ENCODE measurements at places on chromosomes 3 and 15.

DNA sequence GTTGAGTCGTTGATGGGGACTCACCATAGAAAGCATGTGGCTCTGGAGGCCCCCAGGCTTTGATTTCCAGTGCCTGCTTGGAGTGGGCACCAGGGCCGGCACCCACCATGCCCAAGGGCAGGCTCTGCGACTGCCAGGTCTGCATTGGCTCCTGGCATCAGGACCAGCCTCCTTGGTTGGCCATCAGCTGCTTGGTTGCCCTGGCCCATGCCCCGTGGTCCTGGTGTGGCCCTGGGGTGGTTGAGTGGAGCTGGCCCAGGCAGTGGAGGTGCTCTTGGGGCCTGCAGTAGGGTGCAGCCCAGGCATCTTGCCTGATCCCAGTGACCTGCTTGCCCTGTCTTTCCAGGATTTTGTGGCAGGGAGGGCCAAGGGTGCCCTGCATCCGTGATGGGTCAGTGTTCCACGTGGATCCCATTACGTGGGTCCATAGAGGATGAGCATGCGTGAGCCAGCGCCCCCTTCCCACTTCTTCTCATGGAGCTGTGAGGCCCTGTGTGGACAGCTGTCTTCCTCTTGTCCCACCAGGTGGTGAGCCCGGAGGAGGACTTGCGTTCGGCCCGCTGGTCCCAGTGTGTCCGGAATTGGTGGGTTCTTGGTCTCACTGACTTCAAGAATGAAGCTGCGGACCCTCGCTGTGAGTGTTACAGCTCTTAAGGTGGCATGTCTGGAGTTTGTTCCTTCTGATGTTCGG lies 187.0 kb downstream of the UBE3A start:
- DNase-seq = no peak

DNA sequence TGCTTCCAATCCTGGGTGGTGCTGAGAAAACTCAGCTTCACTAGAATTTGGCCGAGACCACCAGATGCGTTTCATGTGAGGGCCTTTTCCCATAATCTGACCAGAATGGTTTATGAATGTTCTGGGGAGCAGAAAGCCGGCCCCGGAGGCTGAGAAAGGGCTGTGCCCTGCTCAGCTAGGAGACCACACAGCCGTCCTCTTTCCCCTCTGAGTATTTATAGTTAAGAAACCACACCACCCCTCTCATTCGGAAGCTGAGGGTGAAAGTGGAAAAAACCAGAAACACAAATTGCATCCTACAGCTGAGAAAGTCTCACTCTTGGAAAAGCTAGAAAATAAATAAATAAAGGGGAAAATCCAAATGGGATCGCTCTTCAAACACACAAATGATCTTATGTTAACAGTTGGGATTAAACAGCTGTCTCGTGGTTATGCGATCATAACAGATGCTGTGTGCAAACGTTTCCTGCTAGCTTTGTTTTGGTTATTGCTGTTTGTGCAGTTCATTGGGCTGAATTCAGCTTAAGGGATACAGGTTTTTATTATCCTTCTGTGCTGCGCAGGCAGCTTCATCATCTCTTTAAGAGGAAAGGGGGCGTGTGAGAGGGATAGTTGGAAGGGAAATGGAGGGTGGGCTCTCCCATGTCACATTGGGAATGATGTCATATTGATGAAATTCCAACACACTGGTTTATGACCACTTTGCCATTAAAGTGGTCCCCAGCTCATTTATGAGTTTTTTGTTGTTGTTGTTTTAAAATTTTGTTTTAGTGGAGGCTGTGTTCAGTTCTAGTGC lies 1026.2 kb upstream of the NR2F2 start:
- no peak for DNase-seq

- DNase-seq = no peak
These were observed 103.5 kb downstream of the SEMA6D start for GRCh38 chr15:47820747-47821319.

GRCh38 chr15:90851940-90852339 lies 16.4 kb upstream of the FURIN start:
- DNase-seq = no peak

GRCh38 chr15:67865331-67865730 lies 25.5 kb upstream of the RNU6-1 start:
- no peak for DNase-seq

DNA sequence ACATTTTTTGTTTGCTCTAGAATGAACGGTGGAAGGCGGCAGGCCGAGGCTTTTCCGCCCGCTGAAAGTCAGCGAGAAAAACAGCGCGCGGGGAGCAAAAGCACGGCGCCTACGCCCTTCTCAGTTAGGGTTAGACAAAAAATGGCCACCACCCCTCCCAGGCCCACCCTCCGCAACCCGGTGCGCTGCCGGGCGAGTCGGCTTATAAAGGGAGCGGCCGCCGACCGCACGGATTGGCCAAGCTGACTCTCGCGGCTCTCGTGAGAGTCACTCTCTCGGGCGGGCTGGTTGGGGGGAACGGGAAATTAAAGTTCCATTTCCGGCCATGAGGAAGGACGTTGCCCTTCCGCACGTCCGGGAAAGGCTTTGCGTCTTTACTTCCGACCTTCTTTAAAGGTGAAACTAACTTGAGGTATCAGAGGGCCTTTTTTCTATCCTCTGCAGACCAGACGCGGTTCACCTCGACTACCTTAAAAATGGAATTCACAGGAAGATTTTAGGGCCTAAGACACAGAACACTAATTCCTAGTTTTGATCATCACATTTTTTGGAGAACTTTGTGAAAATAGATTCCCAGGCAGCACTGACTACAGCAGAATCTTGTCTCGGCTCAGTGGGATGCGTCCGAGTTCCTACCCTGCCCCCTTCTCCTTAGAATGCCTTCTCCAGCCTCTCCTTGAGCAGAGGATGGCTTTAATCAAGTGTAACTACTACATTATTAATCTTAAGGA lies at the start of gene TERC:
Gene TERC (minus strand): TSS at position 179 of the 731 bp plus-strand sequence.
- peak; percentile 82 for DNase-seq

- no peak for DNase-seq
These were observed 3.0 kb upstream of the CSRNP1 start for GRCh38 chr3:39156421-39156820.

DNA sequence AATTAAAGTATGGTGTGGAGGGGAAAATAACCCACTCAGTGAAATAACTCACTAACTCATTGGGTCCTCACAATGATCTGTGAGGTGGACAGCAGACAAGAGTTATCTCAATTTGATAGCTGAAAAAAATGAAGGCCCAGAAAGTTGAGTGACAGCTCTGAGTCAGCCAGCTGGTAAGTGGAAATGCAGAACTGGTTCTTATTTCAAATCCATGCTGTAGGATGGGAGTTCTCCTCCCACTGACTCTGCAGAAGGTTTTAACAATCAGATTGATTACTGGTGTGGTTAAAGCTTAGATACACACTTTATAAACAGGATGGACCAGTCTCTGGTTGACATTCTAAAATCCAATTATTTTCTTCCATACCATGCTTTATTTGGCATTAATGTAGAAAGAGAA lies 87.0 kb upstream of the LMOD3 start:
- no peak for DNase-seq

- no peak for DNase-seq
These were observed 28.8 kb downstream of the PSTPIP1 start for GRCh38 chr15:77023576-77024272.

Data from SW 1271 (cell line).